ENCODE measurements at places on chromosomes 7 and 10.

DNA sequence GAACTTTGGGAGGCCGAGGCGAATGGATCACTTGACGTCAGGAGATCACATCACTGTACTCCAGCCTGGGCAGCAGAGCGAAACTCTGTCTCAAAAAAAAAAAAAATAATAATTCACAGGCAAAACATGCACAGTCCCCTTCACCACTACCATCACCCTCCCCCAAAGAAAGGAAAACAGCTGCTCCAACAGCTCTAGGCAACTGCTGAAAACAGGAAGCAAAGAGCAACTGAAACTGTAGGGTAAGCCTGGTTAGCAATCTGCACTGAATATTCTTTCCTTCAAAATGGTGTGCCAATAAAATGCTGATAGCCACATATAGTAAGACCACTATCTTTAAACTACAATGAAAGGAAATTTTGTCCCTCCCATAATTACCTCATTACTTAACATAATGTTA lies 11.8 kb downstream of the NT5C2 start:
- no peak for DNase-seq

- no peak for DNase-seq
Observed at GRCh38 chr10:25895856-25896255, 38.2 kb upstream of the MYO3A start.

- no peak for DNase-seq
Observed at GRCh38 chr10:16602104-16602775, 80.6 kb upstream of the C1QL3 start.

- no peak for DNase-seq
Observed at GRCh38 chr10:116614796-116615195, 6.0 kb upstream of the PNLIPRP2 start.

DNA sequence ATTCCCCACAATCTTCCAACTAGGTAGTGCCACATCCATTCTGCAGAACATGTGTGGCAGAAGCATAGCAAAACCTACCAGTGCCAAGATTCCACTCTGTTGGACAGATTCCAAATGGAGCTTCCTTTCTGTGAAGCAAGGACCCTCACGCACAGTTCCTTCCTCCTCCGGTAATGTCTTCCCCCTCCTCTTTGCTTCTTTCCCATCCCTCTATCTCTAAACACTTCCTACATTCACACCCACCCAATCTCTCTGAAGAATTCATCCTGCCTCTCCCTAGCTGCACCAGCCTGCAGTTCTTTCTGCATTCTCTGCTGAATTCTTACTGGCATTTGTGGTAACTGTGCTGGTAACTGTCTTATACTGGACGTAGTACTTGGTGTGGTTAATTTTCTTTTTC lies 124.9 kb downstream of the RNLS start:
- no peak for DNase-seq

- DNase-seq = no peak
Observed at GRCh38 chr7:134287916-134288659, 28.6 kb downstream of the SLC35B4 start.

DNA sequence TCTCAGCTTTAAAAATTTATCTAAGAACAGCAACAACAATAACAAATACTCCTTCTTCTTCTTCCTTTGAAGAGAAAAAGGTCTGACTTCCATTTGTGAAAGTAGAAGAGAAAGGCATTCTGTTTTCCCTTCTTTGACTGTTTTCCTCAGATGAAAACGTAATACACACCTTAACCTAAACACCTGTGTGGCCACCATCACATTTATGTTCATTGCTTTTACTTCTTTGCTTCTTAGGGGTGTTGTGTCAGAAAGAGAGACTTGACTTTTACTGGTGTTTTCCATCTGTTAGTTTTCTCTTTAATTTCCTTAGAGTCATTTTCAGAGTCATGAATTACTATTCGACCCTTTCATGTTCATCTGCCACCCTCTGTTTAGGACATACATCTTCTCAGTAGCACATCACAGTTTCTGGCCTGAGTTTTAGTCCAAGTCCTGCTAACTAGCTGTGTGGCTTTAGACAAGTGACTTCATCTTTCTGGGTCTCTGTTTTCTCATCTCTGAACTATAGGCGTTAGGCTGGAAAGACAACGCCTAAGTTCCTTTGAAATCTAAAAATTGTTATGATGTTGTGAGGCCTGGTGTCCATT lies 283.8 kb downstream of the GATA3 start:
- no peak for DNase-seq

GRCh38 chr10:73432646-73433537 lies 469 bp downstream of the MSS51 start:
- DNase-seq = no peak

GRCh38 chr10:35892526-35892925 lies 250.4 kb upstream of the FZD8 start:
- DNase-seq = no peak

DNA sequence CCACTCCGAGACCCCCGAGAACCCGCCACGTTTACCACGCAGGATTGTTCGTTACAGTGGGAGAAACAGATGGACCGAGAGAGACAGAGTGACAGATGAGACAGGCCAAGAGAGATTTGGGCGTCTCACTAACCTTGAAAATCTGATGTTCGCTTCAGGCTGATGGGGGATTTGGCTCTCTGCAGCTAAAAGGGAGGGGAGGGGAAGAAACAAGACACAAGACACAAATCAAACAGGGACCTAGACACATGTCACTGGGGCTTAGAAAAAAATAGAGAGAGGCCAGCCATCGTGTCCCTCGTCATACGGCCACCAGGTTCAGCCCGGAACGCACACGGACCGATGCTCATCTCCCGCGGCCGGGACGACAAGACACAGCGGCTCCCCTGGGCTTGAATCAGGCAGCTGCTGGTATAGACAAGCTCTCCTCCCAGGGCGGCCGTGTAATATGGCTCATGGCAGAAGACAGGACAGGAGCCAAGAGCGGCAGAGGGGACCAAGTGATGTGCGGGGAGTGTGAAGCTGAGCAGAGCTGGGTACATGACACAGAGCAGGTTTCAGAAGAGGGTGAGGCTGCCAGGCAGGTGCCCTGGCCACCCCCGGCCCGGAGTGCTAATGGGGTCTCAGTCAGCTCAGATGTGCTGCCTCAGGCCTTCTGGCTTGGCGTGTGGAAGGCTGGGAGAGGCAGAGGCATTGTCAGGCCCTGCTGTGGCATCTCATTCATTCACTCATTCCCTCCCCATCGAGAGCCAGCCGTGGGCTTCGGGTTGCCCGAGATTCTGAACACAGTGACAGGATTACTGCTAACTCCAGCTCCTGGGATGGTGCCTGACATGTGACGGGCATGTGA lies 88.5 kb upstream of the GNA12 start:
- no peak for DNase-seq

DNA sequence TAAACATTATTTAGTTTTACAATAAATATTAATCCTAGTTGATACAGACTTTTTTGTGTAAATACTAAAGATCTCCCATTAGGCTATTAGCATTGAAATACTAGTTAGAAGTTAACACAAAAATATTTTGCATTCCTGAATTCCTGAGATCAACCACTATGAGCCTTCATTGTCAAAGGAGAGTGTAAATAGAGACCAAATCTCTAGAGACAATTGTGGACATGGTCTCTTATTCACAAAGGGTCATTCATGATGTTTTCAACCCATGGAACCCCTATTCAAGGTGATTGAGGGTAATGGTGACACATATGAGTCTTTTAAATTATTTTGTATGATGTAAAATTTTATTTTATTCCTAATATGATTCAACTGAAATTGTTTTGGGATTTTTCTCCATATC lies 1454.8 kb upstream of the LRRTM3 start:
- DNase-seq = no peak

DNA sequence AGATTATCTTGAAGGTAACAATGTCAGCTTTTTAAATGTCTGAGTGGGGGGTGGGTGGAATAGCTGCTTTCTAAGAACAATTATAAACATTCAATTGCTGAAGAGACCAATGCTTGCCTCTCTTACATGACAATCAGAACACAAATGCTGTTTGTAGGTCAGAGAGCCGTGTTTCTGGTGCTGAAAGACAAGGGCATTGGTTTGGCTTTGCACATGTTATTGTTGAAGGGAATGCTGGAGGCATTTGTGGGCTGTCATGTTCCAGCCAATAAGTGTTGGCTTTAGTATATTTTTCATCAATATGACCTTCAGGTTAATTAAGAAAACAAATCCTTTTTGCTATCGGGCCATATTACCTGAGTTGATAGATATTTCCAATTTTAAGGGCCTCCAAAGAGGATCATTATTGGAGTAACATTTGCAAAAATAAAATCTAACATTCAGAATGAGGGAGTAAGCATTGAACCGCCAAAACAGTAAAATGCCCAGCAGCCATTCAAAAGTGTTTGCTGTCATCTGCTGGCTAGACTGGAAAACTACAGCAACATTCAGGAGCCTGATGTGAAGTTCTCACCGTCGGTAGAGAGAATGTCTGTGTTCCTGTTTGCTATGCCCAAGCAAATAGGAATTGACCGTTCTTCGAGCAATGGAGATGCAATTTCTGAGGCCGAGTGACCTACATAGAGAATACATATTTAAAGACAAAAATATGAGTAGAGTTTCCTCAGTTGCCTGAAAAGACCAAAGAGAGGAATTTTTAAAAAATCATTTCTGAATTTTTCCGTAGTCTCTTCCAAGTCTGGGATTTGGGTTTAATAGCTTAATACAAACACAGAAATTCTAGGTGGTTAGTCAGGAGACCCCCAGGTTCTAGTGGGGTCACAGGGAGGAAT lies 118.9 kb downstream of the APBB1IP start:
- DNase-seq = no peak

- DNase-seq = no peak
Observed at GRCh38 chr7:115368998-115369397, 447.1 kb downstream of the MDFIC start.

DNA sequence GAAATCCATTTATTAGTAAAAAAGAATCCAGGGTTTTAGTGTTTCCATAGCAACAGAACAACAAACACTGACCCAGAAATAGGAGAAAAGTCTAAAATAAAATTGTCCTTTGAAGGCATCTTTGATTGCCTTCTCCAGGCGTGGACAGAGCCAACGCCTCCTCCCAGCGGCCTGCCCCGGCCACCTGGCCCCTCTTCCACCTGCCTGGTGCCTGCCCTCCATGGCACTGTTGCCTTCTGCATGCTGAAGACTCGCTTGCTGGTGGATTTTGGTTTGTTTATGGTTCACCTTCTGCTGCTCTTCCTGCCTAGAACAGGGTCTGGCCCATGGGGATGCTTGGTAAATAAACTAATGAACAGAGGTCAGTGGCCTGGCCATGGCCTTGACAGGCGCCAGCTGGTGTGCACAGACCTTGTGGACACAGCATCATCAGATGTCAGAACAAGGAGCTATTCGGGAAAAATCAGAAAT lies 107.4 kb downstream of the DYNC2I1 start:
- DNase-seq = no peak

GRCh38 chr7:34849163-34849960 lies 187.9 kb downstream of the DPY19L1 start:
- DNase-seq = no peak

- no peak for DNase-seq
Observed at GRCh38 chr10:21511095-21511570, 14.3 kb downstream of the SKIDA1 start.

- DNase-seq = no peak
Observed at GRCh38 chr10:85900487-85900886, 466.1 kb downstream of the GRID1 start.

DNA sequence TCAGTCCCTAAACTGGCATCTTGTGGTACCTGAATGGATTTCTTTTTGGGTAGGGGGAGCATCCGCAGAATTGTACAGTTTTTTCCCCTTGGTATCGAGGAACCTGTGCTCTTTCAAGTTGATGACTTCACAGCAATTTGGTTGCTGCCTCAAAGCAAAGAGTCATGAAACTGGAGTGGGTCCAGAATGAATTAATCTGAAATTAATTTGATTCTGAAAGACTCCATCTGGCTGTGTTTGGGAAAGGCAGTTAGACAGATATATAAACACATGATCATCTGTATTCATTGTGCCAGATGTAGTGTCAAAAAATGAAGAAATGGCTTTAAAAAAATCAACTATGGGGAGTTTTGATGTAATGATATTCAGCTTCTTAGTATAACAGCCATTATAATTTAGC lies 136.1 kb downstream of the CELF2 start:
- no peak for DNase-seq

- no peak for DNase-seq
Observed at GRCh38 chr7:49817279-49817678, 43.8 kb downstream of the VWC2 start.

- DNase-seq = no peak
Observed at GRCh38 chr10:19970717-19971116, 154.5 kb downstream of the PLXDC2 start.

- DNase-seq = no peak
Observed at GRCh38 chr7:146670532-146670931, 553.9 kb downstream of the CNTNAP2 start.

Measured in activated naive CD8-positive, alpha-beta T cell treated with anti-CD3 and anti-CD28 coated beads, Interleukin-2, amount 50 U/mL, for 24 hours (primary cell).